ENCODE measurements at places on chromosomes 7 and 10. TPM values are rescaled to one million over a fixed set of nuclear protein-coding genes. Genes with fewer than 3 reads are reported as not detected.
A peak's percentile ranks its signal among the peaks of the same experiment; 100 is the strongest.

The NUTM2B gene
- 1.9 TPM for total RNA-seq

The NPY4R gene
- total RNA-seq, result 0.71 TPM

The ADCYAP1R1 gene
- not detected for total RNA-seq

The ZNF487 gene
- 7.1 TPM for total RNA-seq

GRCh38 chr7:109549471-109550193, 980.0 kb downstream of the DNAJB9 start:
- H3K4me3 ChIP-seq, result no peak overlapping the region
- peaks cover 2% of the 10 kb centered on the region for H3K4me1 ChIP-seq
- H3K36me3 ChIP-seq, result peaks cover 2% of the 10 kb centered on the region
- DNase-seq, result no peak
- no peaks in the 10 kb centered on the region for H3K27me3 ChIP-seq

- H3K27ac ChIP-seq, result no peak overlapping the region
- no peak for DNase-seq
- peaks cover 1% of the 10 kb centered on the region for H3K4me1 ChIP-seq
- no peak overlapping the region for H3K4me3 ChIP-seq
- H3K36me3 ChIP-seq, result no peaks in the 10 kb centered on the region
- H3K27me3 ChIP-seq, result no peaks in the 10 kb centered on the region
These were observed 46.6 kb downstream of the LRRN3 start for GRCh38 chr7:111137296-111138192.

- H3K36me3 ChIP-seq, result peaks cover 52% of the 10 kb centered on the region
- DNase-seq, result no peak
- peaks cover 25% of the 10 kb centered on the region for H3K4me1 ChIP-seq
- no peak overlapping the region for H3K27ac ChIP-seq
- no peak overlapping the region for H3K4me3 ChIP-seq
These were observed 659.8 kb upstream of the FOXK1 start for GRCh38 chr7:4022265-4022664.

DNA sequence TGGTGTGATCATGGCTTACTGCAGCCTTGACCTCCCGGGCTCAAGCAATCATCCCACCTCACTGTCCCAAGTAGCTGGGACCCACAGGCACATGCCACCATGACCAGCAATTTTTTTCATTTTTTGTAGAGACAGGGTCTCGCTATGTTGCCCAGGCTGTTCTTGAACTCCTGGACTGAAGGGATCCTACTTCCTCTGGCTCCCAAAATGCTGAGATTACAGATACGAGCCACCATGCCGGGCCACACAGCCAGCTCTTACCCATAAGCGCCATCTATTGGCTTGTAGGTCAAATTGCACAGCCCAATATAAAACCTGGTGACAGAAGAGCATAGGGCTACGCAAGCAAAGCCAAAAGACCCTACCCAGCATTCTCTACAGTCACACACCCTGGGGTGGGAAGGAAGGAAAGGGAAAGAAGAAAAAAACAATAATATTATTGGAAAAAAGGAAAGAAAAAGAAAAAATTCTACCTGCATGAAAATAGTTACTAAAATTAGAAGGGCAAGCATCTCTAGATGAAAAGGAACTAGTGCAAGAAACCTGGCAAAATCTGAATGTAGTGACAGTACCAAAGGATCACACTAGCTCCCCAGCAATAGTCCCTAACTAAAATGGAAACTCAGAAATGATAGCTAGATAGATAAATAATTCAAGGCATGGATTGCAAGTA, 29.4 kb upstream of the AMPH start:
- no peak overlapping the region for H3K27ac ChIP-seq
- no peak for DNase-seq
- H3K27me3 ChIP-seq, result peaks cover 3% of the 10 kb centered on the region
- no peaks in the 10 kb centered on the region for H3K4me1 ChIP-seq
- H3K36me3 ChIP-seq, result no peaks in the 10 kb centered on the region

DNA sequence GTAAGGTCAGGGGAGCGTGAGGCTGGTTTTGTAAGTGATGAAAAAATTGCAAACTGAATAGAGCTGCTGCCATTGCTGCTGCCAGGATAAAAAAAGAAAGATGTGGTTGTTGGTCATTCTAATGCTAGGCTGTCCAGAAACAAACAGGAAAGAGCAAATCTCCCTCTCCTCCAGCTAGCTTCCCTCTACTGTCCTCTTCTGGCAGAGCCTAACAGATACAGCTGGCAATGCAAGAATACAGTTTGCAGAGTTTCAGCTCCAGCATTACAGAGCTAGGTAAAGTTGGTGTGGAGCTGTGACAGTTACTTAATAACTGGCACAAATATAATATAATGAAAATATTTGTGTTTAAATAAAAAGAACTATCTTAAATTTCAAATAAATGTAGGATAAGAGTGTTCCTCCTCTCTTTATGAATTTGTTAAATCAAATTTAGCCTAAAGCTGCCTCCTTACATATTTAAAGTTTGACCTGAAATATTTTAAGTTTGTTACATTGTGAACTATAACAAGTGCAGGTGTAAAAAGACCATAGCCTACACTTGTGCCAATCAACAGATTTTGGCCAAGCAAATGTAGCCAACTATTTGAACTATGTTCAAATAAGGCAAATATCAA, 407.7 kb downstream of the SH2D4B start:
- no peak overlapping the region for H3K27ac ChIP-seq
- no peak overlapping the region for H3K4me3 ChIP-seq
- peaks cover 5% of the 10 kb centered on the region for H3K4me1 ChIP-seq
- no peaks in the 10 kb centered on the region for H3K36me3 ChIP-seq
- H3K27me3 ChIP-seq, result peaks cover 6% of the 10 kb centered on the region

- H3K27me3 ChIP-seq, result no peaks in the 10 kb centered on the region
- H3K36me3 ChIP-seq, result peaks cover 4% of the 10 kb centered on the region
- H3K4me1 ChIP-seq, result peaks cover 40% of the 10 kb centered on the region
- DNase-seq, result no peak
These were observed 104.7 kb downstream of the PARD3 start for GRCh38 chr10:34710391-34710751.

GRCh38 chr10:29923416-29923965, 135.9 kb downstream of the JCAD start:
- H3K27ac ChIP-seq, result no peak overlapping the region
- H3K4me1 ChIP-seq, result peaks cover 11% of the 10 kb centered on the region
- DNase-seq, result no peak
- no peak overlapping the region for H3K4me3 ChIP-seq
- H3K27me3 ChIP-seq, result peaks cover 29% of the 10 kb centered on the region
- no peaks in the 10 kb centered on the region for H3K36me3 ChIP-seq

GRCh38 chr10:6583447-6583846, 3.4 kb upstream of the PRKCQ start:
- H3K4me1 ChIP-seq, result peaks cover 11% of the 10 kb centered on the region
- peaks cover 18% of the 10 kb centered on the region for H3K27me3 ChIP-seq
- no peak overlapping the region for H3K4me3 ChIP-seq
- H3K27ac ChIP-seq, result no peak overlapping the region
- H3K36me3 ChIP-seq, result peaks cover 5% of the 10 kb centered on the region

DNA sequence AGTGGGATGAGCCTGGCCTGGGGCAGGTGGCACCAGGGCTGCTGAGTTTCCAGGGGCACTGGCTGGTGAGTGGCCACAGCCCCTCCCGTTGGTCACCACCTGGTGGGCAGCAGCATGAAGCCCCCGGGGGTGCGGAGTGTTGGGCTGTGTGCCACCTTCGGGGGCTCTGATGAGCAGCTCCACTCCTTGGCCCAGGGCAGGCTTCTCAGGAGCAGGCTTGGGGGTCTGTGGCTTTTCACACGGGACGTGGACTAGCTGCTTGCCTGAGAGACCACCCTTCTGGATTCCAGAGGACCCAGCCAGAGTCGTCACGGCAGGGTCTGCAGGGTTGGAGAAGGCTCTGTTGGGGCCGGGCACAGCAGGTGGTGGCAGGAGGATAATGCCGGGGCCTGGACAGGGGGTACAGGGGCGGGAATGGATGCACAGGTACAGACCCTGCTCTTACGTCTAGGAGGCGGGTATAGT, 193.1 kb downstream of the ADARB2 start:
- peaks cover 2% of the 10 kb centered on the region for H3K4me1 ChIP-seq
- no peak for DNase-seq
- H3K27ac ChIP-seq, result no peak overlapping the region
- no peak overlapping the region for H3K4me3 ChIP-seq
- peaks cover 6% of the 10 kb centered on the region for H3K27me3 ChIP-seq

- no peaks in the 10 kb centered on the region for H3K27me3 ChIP-seq
- peak overlapping the region; percentile 85 for H3K27ac ChIP-seq
These were observed 52.0 kb downstream of the REEP3 start for GRCh38 chr10:63573068-63573697.
